Iris pigment epithelial cell (primary cell): ENCODE measurements at places on chromosomes 3 and 15.

- peak; percentile 51 for DNase-seq
Observed at GRCh38 chr3:112136959-112137693, 4.1 kb upstream of the GCSAM start.

GRCh38 chr3:71492566-71492965 lies 91.0 kb downstream of the FOXP1 start:
- no peak for DNase-seq

GRCh38 chr3:148084931-148085330 lies 612.8 kb upstream of the AGTR1 start:
- DNase-seq = no peak

GRCh38 chr3:148068466-148068865 lies 629.2 kb upstream of the AGTR1 start:
- DNase-seq = no peak

DNA sequence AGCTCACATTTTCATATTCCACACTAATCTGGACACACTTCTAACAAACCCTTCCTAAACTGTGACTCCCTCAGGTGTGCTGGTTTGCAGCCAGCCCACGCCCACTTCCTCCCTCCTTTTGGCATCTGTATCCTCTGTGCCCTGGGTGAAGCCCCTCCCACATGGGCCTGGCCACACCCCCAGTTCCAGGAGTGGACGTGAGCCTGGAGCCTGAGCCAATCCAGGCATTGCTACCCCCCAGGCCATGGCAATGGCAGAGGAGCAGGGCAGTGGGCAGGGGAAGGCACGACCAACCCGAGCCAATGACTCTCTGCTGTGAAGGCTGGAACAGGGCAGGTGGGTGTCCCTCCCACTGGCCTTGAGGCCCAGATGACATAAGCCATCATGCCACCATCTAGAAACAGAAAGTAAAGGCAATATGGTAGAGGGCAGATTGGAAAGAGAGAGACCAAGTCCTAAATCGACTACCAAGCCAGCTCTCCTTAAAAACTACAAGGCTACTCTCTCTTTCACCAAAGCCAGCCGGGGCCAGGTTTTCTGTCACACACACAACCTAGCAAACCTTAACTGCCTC lies 18.6 kb downstream of the FAM174B start:
- DNase-seq = no peak

- peak; percentile 36 for DNase-seq
Observed at GRCh38 chr3:65751123-65751700, 287.5 kb downstream of the MAGI1 start.

GRCh38 chr3:33125840-33126239 lies 12.0 kb downstream of the CRTAP start:
- no peak for DNase-seq

GRCh38 chr3:169940470-169941181 lies 26.0 kb upstream of the SEC62 start:
- no peak for DNase-seq

DNA sequence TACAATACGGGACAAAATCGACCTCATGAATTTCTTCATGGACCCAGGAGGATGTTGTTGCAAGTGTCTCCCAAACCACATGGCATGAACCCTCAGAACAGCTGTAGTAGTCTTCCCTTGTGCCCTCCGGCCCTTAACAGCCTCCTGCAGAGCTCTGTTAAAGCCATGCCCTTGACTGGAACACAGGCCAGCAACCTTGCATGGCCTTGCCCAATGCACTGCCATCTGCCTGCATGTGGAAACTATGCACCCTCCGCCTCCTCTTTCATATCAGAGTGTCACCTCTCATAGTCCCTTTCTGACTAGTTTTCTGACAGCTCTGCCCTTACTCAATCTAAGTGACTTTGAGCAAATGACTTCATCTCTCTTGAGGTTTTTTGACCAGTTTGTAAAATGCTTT lies 39.4 kb upstream of the TRIM71 start:
- no peak for DNase-seq

DNA sequence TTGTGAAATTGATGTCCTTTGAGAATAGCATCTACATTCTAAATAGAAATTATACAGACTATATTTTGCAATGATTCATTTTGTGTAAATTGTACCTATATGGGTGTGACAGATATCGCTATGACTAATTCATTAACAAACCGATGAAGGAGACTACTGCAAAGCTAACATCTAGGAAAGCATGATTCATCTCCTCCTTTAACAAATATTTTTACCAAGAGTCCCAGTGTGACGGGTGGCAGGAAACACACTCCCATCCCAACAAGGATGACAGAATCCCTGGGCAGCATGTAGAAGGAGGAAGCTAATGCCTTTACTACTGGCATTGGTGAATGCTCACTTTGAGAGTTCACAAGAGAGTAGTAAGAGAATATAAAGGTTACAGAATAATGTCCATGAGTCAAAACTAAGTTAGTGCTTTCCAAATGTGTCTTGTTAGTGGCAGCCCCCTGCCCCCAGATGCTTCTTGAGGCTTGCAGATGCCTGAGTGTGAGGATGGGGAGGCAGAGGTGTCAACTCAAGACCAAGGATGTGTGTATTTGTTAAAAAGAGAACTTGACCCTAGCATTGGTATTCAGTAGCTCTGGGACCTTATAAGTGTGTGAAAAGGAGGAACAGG lies 180.6 kb downstream of the FMN1 start:
- DNase-seq = peak; percentile 66

DNA sequence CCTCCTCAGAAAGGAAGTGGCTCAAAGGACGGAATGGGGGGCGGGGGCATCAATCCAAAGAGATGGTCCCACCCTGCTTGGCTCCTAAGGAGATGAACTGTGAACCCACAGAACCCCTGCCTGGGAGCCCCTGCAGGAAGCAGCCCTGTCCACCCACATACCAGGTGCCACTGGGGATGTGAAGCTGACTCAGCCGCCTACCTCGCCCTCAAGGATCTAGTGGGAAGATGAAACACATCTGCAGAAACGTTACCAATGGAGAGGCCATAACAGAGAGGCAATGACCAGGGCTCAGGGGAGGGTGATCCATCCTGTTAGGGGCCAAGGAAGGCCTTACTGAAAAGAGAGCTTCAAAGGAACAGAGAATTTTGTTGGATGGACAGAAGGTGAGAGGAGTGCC lies 35.1 kb downstream of the EAF1 start:
- DNase-seq = no peak

DNA sequence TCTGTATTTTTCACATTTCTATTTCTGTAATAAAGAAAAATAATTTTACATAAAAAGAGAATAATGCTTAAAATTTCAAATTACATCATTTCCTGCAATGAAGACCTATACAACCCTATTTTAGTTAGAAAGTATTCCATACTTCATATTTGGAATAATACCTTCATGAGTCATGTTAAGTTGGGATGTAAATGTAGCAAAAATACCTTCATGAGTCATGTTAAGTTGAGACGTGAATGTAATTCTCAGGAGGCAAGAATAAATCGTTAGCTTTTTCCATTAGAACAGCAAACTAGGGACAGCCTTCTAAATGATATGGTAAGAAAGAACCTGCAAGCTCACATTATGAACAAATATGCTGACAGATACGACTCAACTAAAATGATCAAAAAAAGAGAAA lies 91.9 kb downstream of the NAALADL2 start:
- peak; percentile 92 for DNase-seq

GRCh38 chr3:145678401-145678800 lies 482.6 kb downstream of the PLOD2 start:
- peak; percentile 53 for DNase-seq

GRCh38 chr3:161969867-161970266 lies 473.3 kb downstream of the OTOL1 start:
- DNase-seq = peak; percentile 70

GRCh38 chr15:34279368-34279767 lies 54.6 kb downstream of the EMC4 start:
- no peak for DNase-seq

DNA sequence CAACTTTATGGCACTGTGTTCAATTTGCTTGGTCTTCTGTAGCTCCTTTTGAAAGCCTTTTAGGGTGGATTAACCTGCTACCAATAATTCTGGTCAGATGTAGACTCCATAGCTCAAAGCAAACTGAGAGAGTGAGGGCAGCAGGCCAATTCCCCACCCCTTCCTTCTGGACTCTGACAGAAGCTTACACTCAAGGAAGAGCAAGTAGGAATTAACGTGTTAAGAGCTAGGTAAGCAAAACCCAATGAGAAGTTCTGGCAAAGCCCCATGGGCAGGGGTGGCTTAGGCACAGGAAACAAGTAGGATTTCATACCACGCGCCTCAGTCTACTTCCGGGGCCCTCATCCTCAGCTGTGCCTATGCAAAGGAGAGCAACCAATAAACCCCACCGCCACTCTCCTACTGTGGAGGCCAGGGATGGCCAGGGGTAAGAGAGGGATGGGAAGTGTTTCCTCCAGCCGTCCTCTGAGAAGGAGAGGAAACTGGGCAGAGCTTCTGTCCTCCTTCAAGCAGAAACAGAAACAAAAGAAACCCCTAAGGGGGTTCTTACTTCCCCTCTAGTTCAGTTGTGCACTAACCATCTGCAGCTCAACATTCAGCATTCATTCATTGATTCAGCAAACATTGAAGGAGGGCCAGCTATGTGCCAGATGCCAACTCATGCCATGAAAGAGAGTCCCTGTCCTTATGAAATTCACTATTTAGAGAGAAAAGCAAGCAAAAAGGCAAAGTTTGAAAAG lies 12.6 kb downstream of the CCR5 start:
- DNase-seq = no peak

DNA sequence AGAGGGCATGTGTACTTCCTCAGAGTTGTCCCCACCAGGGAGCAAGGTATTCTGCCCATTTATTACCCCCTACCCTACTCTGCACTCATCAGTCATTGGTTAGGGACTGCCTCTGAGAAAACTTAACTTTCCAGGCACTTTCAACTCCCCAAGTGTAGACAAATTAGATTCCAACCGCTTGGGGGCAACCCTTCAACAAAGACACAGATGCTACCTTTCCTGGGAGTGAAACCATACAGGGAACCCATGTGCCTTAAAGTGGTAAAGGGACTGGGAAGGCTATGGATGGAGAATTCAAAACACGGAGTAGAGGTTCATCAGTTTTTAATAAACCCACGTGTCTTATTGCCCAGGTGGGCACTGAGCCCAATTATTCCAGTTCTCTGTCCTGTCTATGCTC lies 19.4 kb upstream of the UBE2E2 start:
- peak; percentile 56 for DNase-seq

- no peak for DNase-seq
Observed at GRCh38 chr15:81257435-81257834, 60.8 kb downstream of the IL16 start.

DNA sequence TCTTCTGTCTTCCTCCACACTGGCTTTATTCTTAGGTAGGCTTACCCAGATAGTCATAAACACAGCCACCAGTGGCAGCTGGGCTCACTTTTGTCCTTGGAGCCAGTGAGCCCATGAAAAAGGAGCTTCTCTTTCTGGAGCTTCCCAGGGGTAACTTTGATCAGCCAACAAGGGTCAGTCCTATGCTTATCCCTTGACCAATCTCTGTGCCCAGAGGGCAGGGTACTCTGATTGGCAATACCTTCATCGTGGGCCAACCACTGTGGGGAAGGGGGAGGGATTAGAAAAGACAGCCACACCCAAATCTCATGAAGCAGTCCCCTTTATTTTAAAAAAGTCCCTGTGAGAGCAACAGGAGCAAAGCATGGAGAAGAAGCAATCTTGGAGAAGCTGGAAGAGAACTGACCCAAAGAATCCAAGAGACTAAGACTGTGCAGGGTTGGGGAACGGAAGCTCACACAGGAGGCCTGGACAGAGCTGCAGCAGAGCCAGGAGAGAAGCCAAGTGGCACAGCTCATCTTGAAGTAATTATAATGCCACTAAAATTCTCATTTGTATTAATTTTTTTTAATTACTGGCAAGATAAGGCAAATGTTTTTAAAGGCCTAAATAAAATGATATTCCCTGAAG lies 70.4 kb downstream of the SSUH2 start:
- no peak for DNase-seq

DNA sequence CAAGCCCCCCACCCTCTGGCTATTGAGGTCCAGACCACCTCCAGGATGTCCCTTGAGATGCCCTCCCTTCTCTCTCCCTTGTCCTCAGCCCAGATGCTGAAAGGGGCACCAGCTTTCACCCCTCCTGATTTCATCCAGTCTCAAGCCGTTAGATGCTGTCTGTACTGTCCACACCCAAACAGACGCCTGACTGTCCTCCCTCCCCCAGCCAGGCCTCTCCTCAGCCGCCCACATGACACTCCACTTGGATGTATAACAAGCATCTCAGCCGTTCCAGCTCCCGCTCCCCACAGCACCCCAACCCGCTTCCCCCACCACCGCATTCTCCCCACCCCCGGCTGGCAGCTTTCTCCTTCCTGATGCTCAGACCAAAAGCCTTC lies 25.0 kb upstream of the CYP11A1 start:
- peak; percentile 44 for DNase-seq

- no peak for DNase-seq
Observed at GRCh38 chr15:25600751-25601150, 161.9 kb upstream of the UBE3A start.

DNA sequence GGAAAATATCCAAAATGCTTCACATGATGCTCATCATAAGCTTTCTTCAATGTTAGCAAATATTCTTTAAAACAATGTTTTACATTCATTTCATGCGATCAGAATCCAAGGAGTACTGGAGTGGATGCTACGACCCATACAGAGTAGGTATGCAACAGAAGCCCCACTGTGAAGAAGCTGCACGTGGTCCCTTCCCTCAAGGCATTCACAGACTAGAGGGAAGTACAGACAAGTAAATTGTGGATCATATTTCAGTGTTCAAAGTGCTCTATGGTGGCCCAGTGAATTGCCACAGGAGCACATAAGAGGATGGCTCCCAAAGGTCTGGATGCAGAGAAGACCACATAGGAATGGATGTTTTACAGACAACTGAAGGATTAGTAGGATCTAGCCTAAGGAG lies 789.9 kb downstream of the IGSF11 start:
- DNase-seq = no peak

DNA sequence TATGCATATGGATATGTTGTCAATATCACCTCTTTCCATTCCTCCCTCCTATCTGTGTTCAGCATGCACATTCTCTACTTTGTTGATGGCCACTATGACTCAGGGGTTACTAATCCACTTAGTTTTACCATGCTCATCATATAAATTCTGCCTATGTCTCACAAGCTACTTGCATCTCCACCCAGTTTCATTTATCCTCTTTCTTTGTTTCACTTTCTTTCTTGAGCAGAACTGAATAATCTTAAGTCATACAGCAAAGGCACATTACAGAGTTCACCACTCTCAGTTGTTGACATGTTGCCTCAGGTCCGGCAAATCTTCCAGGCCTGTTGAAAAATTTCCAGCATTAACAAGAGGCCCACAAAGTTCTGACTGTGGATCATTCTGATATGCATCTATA lies 71.5 kb downstream of the SSR3 start:
- DNase-seq = peak; percentile 93
